ENCODE measurements at places on chromosomes 13 and 19. TPM values are rescaled to one million over a fixed set of nuclear protein-coding genes. Genes with fewer than 3 reads are reported as not detected.

KIR2DL3 gene
- total RNA-seq = 0.69 TPM

GRCh38 chr13:70098669-70099068 lies 9.0 kb upstream of the ATXN8OS start:
- H3K27me3 ChIP-seq = no peaks in the 10 kb centered on the region
- no peak overlapping the region for H3K4me3 ChIP-seq
- no peaks in the 10 kb centered on the region for H3K4me1 ChIP-seq
- no peak overlapping the region for H3K27ac ChIP-seq
- H3K36me3 ChIP-seq = no peaks in the 10 kb centered on the region
- DNase-seq = no peak

ONECUT3 gene
- total RNA-seq = not detected

- no peak for DNase-seq
- H3K4me1 ChIP-seq = peaks cover 26% of the 10 kb centered on the region
- no peaks in the 10 kb centered on the region for H3K27me3 ChIP-seq
- no peak overlapping the region for H3K4me3 ChIP-seq
Measured at GRCh38 chr19:19597809-19598306, 20.6 kb downstream of the PBX4 start.

ECSIT gene
- 55.9 TPM for total RNA-seq

PSG1 gene
- not detected for total RNA-seq
